Prostate gland (tissue), 2 donors: ENCODE measurements at places on chromosomes 11 and 22. TPM values are rescaled to one million over a fixed set of nuclear protein-coding genes. Genes with fewer than 3 reads are reported as not detected.
A peak's percentile ranks its signal among the peaks of the same experiment; 100 is the strongest.

GRCh38 chr11:57049749-57050148 is 61.0 kb downstream of the OR5AK2 start:
- no peak for DNase-seq

DNA sequence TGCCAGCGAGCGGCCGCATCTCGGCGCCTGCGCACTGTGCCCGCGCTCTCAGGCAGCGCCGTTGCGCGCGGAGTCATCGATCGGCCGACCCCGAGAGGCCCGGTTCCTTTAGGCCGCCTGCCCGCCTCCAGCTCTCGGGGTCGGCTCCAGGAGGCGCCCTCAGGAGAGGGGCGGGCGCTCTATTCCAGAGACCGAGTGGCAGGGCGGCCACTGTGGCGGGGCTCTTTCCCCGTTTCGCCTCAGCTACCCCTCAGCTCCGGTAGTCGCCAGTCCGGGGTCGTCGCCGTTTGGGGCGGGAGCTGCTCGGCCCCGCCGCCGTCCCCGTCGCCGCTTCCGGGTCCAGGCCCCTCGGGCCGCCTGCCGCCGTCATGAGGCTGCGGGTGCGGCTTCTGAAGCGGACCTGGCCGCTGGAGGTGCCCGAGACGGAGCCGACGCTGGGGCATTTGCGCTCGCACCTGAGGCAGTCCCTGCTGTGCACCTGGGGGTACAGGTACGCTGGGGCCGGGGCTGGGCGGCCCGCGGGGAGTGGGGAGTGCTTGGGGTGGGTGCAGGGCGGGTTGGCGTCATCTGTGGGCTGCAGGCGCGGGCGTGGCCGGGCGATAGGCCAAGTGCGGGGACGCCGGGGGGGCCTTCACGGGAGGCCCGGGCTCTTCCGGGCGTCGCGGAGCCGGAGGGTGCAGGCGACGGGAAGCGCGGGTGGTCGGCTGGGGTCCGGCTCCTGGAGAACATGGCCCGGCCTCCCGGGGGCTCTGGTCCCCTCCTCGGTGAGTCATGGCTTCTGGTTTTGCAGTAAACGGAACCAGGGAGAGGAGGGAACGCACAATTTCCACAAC is at the start of gene FBXO7:
Gene FBXO7 (plus strand): TSS at position 177 of the 833 bp plus-strand sequence. CDS start 192 bp downstream, at position 369.
- DNase-seq: peak; percentile 86

DNA sequence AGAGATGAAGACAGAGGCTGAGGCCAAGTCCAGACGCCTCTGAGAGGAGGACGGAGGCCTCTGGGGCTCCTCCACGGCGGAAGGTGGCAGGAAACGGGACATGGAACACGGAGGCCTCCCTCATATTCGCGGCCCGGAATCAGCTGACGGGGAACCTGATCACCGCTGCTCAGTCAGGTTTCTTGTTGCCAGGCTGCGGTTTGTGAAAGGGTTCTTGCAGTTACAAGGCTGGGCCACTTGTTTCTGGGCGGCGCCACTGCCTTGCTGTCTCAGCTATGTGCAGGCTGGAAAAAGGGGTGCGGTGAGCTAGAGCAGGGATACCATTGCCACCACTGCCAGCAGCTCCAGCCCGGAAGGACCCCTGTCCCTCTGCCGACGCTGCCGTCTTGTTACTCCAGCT is 10.0 kb upstream of the MMP1 start:
- no peak for DNase-seq

GRCh38 chr11:116558504-116559211 is 214.1 kb downstream of the BUD13 start:
- no peak for DNase-seq

The TRIOBP gene
- 115 TPM for total RNA-seq

The UPK2 gene
- not detected for total RNA-seq

DNA sequence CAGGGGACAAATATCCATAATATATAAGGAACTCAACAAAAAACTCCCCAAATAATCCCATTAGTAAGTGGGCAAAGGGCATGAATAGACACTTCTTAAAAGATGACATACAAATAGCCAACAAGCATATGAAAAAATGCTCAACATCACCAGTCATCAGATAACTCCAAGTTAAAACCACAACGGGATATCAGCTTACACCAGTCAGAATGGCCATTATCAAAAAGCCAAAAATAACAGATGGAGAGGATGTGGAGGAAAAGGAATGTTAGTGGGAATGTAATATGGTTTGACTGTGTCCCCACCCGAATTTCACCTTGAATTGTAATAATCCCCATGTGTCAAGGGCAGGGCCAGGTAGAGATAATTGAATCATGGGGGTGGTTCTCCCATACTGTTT is 350.1 kb downstream of the GUCY1A2 start:
- no peak for DNase-seq

- no peak for DNase-seq
These were observed 222.2 kb upstream of the TENM4 start for GRCh38 chr11:79663017-79663416.

DNA sequence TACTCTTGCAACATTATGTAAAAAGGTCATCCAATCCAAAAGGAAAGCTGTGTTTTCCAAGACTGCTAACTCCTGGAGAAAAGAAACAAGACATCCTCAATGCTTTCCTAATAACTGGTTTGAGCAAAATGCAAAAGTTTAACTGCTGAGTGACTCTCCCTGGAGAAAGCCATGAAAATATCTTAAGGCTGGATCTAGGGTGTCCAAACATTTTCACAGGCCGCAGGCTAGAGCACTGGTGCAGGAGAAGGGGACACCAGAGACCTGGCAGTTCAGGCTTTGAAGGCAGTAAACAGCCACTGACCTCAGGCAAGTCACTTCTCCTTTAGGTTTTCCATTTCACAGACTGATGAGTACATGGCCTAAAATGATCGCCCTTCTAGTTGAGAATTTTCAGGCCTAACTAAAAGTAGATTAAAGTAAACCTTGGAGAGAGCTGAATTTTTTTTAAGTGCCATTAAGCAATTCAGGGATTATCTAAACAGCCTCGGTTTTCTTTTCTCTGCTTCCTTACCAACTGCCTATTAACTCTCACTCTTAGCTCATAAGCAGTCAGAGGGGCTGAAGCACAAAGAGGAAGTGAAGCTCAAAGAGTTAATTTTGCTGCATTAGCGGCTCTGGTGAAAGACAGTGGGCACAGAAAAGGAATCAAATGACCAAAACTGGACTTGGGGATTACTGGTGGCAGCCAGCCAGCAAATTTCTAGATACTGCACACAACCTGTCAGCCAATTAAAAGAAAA is 2.3 kb downstream of the CHKA start:
- no peak for DNase-seq

The AMPD3 gene
- total RNA-seq: 22.1 TPM

DNA sequence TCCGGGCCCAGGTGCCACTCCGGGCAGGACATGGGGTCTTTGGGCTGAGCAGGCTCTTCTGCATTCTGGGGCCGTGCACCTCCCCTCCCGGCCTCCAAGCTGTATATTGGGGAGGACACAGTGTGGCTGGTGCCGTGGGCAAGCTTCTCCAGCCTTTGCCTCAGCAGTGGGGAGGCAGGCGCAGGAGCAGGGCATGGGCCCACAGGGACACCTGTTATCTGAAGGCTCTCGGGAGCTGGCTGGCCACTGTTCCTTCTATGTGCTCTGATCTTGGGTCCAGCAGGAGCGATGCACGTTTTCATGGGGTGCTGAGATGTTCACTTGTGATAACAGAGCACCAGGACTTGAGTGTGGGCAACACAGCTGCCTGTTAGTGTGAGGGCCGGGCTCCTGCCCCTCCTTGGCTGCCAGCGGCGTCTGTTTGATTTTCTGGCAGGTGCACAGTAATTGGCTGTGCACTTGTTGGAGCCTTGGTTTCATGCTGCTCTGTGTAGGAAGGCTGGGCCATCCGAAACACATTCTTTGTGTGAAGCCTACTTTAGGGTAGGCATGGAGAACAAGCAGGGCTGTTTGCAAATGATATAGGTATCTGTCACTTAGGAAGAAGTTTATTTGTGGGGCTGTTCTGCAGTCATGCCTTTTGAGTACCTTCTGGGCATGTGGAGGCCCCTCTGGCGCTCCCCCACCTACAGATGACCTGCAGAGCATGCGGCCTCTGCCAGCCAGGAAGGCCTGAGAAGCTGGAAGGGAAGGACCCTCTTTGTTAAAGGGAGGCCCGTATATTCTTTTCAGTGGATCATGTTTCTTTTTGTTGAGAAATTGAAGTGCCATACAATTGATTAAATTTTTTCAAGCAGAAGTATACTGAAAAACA is 201.5 kb downstream of the TBC1D22A start:
- no peak for DNase-seq

GRCh38 chr11:92272651-92273050 is 48.0 kb downstream of the FAT3 start:
- DNase-seq: no peak

GRCh38 chr22:21797444-21798221 is 62.0 kb upstream of the YPEL1 start:
- no peak for DNase-seq

- no peak for DNase-seq
These were observed 62.1 kb downstream of the DDI1 start for GRCh38 chr11:104098555-104098954.

- no peak for DNase-seq
These were observed 15.0 kb downstream of the NAP1L4 start for GRCh38 chr11:2977113-2977512.

- peak; percentile 63 for DNase-seq
These were observed 148.8 kb downstream of the CRYBB2 start for GRCh38 chr22:25368271-25368670.

DNA sequence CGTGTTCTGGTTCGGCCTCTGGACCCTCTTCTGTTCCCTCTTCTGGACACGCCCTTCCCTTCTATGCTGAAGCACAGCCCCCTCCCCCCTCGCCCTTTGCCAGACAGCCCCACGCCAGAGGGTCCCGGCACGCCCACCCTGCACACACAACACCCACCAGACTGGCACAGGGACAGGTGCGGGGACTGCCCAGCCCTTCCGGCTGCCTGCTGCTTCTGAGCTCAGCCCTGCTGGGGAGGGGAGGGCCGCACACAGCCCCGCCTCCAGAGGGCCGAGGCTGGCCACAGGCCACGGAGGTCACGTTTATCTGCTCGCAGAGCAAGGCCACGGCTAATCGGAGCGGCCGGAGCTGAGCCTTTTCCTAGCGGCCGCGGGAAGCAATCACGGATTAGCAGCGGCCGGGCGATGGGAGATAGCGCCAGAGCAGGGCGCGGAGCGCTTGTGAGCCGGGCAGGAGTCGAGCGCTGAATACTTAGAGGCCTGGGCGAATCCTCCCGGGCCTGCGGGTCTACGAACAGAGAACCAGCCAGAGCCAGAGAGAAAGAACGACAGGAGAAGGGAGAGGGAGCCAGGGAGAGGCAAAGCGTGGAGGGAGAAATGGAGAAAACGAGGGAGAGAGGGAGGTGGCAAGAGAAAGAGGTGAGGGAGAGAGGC is 21.5 kb downstream of the OTUB1 start:
- no peak for DNase-seq

GRCh38 chr11:31247321-31247720 is 122.2 kb downstream of the DCDC1 start:
- DNase-seq: no peak

The MS4A4A gene
- 2.1 TPM for total RNA-seq

DNA sequence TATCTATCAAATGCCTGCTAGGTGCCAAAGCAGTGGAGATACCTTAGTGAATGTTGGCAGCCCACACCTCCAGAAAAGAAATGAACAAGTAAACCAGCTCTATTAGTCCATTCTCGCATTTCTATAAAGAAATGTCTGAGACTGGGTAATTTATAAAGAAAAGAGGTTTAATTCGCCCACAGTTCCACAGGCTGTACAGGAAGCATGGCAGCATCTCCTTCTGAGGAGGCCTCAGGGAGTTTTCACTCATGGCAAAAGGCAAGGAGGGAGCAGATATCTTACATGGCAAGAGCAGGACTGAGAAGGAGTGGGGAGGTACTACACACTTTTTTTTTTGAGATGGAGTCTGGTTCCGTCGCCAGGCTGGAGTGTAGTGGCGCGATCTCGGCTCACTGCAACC is 18.7 kb upstream of the ZC3H12C start:
- no peak for DNase-seq

- no peak for DNase-seq
These were observed 432.2 kb downstream of the RAB38 start for GRCh38 chr11:87743007-87743406.

GRCh38 chr11:25068451-25068850 is 571.6 kb downstream of the LUZP2 start:
- no peak for DNase-seq

DNA sequence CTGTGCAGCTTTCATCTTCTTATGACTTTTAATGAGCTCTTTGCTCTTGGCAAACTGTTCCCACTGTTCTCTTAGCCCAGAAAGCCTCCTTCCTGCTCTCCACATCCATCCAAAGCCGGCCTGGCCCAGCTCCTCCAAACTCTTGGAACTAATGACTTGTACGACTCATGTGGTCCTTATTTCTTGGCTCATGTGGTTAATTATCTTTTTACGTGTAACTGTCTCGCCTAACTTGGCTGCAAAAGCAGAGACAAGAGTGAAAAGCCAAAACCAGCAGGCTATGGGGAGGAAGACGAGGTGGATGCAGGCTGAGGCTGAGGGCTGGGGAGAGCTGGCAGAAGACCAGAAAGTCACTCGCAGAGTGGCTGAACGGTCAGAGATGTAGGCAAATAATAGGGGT is 5.5 kb downstream of the CSNK2A3 start:
- DNase-seq: no peak

DNA sequence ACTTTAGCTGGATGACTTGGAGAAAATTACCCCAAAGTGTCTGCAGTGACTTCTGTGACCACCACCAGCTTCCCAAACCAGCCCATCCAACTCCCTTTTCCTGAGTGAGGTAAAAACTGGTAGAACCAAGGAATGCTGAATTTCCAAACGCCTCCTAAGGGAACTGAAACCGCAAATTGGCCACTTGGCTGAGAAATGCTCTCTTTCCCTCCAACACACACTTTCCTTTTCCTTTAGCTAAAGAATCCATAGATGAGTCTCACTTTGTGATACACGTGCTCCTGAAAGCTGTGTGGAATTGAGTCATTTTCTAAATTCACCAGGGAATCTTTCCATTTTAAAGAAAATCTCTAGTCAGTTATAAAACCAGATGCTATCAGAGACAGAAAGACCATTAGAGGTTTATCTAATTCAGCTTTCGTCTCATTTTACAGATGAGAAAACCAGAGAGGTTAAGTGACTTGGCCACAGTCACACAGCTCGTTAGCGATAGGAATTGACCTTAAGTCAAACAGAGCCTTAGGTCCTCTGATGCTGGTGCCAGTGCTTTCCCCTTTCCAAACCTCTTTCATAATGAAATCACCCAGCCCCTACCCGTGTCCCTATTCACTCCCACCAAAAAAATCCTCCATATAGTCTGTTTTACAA is 137.2 kb downstream of the COMMD9 start:
- no peak for DNase-seq

DNA sequence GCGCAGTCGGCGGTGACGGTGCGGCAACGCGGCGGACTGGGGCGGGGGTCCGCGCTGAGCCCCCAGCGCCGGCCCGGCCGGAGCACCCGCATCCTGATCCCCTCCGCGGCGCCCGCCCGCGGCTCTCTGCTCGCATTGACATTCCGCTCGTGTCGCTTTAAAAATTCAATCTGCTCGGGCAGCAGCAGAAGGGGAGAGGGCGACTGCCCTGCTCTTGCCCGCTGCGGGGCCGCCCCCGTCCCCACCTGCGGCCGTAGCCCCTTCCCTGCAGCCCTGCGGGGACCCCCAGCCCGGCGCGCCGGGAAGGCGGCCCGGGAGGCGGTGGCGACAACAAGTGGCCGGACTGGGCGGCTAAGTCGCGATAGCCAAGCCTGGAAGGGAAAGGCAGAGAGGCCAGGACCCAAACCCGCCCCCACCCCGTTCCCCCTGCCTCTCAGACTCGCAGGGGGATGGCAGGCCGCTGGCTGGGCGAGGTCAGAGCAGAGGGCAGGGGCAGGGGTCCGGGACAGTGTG is 1.1 kb downstream of the CABP7 start:
- DNase-seq: no peak

GRCh38 chr22:50247748-50248147 is 2.9 kb upstream of the TUBGCP6 start:
- no peak for DNase-seq

GRCh38 chr11:2699185-2699530 is 636 bp downstream of the KCNQ1OT1 start:
- no peak for DNase-seq

- DNase-seq: no peak
These were observed 712 bp downstream of the IL2RB start for GRCh38 chr22:37148742-37149665.
